Brain pericyte (primary cell): ENCODE measurements at places on chromosomes 16 and 17.

- no peak for DNase-seq
These were observed 170.1 kb upstream of the CDH13 start for GRCh38 chr16:82456683-82457082.

DNA sequence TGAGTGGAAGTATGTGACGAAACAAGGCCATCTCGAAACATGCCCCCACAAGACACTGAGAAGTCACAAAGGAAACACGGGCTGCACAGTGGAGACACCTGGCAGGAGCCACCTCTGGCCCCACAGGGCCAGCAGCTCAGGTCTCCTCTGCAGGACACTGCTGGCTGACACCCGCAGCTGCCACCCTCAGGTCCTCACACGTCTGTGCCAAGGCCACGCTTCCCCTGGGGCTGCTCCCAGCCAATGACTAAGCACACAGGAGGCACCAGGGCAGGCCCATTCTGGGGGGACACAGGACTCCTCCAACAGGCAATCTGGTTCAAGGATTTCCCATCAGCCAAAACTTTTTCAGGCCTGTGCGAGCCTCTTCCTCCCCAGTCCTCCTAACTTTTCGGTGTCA lies 36.4 kb downstream of the MBTPS1 start:
- no peak for DNase-seq

DNA sequence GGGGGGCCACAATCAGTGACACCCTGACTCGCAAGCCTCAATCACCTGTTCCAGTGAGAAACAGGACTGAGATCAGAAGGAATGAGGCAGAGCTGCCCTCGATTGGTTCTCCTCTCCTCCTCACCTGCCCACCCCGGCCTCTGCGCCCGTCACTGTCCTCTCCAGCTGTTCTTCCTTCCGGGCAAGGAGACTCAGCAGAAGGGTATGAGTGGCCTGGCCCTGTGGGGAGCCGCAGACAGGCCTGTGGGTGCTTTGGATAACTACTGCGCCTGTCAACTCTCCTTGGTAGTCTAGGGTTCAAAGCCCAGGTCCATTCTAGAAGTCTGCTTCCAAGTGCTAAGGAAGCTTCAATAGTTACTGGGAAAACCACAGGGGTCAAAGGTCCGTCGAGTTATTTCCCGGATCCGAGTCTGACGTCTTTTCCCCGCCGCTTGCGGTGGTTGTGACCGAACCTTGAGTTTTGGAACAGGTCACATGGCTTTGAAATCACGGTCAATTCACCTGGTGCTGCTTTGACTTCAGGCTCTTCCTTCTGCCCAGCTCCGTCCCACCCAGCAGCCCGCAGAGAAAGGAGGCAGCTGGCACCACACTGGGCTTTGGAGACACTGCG lies 8.3 kb downstream of the CARD14 start:
- no peak for DNase-seq

GRCh38 chr16:17307504-17307903 lies 163.3 kb downstream of the XYLT1 start:
- no peak for DNase-seq

GRCh38 chr17:83029571-83029970 lies 49.8 kb upstream of the METRNL start:
- no peak for DNase-seq

DNA sequence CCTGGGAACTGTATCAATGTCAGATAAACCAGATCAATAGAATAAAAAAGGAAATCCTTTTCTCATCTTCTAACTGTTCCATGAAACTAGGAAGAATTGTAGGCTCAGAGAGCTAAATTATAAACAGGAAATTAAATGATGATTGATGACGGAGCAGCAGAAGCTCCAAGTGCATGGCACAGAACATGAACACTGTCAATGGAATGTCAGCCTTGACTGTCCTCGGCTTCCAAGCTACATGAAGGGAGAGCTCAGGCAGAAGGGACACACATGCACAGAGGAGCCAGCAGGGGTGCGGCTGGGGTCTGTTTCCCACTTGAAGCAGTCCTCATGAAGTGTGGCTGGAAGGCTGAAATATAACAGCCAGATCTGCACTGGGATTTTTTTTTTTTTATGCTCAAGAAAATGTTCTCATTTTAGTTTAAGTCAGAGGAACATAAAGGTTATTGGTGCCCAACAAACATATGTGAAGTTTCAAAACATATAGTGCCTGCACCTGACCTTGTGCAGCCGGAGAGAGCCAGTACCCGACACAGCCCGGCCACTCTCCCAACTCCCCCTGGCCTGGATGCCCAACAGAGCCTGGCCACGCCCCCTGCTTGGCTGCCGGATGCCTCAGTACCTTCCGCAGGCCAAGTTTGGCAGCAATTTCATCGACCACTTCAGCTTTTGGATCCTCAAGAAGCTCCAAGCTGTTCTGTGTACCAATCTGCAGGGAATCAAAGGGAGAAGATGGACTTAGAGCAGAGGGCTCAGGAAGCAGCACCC lies 37.0 kb downstream of the NPLOC4 start:
- DNase-seq, result no peak

- DNase-seq, result no peak
These were observed 33.9 kb downstream of the NOS2 start for GRCh38 chr17:27766438-27766837.

- DNase-seq, result no peak
These were observed 20.7 kb upstream of the SREBF1 start for GRCh38 chr17:17857496-17857895.

DNA sequence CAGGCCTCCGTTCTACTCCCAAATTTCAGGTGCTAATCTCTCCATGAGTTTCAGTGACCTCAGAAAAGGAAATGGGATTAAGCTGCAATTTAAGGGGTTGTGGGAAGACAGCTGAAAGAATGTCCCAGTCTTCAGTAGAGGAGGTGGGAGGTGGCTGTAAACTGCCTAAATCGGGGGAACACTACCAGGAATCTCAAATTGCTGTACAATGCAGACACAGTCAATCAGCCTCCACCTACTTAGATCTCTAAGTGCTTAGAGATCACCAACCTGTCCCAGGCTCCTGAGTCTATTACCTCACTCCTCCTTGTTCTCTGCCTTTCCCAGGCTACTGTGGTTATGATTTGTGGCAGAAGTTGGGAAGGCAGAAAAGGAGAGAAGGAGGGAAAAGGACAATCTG lies 8.3 kb upstream of the TBX21 start:
- no peak for DNase-seq

DNA sequence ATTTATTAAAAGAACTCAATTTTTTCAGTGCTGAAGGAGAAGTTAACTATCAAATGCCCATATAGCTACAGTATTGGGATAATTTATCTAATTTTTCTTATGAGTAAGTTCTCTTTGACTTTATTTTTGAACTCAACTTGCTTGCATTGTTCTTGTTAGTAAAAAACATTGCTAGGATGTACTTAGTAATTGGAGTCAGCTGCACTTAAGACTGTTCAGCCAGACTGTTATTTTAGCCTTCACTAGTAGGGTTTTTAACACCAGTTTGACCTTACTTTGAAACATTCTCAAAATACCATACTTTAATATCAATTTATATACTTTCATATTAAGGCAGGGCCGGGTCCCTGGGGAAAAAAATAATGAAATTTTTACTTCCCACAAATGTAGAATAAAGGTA lies 256.6 kb upstream of the TBX2 start:
- DNase-seq, result no peak

GRCh38 chr17:57986841-57987580 lies 1.0 kb downstream of the VEZF1 start:
- no peak for DNase-seq

DNA sequence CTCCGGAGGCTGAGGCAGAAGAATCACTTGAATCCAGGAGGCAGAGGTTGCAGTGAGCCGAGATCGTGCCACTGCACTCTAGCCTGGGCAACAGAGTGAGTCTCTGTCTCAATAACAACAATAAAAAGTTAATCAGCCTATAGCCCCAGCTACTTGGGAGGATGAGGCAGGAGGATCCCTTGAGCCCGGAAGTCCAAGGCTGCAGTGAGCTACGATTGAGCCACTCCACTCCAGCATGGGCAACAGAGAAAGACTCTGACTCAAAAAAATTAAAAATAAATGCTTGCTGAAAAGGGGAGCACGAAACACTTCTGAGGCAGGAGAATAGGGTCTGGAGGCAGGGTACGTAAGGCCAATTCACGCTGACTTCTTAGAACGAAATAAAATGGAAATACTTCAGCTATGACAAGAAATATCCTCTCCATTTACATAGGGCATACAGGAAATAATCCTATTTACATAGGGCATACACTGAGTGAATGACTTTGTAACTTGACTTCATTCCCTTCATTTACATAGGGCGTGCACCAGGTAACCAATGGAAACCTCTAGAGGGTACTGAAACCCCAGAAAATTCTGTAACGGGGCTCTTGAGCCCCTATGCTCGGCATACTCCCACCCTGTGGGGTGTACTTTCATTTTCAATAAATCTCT lies 3.2 kb upstream of the PRPSAP1 start:
- DNase-seq, result no peak

- no peak for DNase-seq
These were observed 14.9 kb downstream of the RBFOX3 start for GRCh38 chr17:79595921-79596320.

DNA sequence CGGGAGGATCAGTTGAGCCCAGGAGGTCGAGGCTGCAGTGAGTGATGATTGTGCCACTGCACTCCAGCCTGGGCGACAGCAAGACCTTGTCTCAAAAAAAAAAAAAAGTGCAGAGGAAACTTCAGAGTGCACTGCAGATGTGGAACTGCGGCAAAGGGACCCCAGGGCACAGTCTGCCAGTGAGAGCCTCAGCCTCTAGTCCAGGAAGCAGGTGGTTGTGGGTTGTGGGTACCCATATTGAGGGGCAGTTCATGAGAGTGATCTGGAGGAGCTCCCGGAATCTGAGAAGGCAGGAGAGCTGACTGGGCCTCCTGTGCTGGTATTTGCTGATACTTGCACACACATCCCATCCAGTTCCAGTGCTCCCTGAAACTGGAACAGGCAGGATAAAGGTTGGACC lies 13.1 kb downstream of the FOXN1 start:
- no peak for DNase-seq
